ENCODE measurements at places on chromosomes 1 and 21. TPM values are rescaled to one million over a fixed set of nuclear protein-coding genes. Genes with fewer than 3 reads are reported as not detected.

DNA sequence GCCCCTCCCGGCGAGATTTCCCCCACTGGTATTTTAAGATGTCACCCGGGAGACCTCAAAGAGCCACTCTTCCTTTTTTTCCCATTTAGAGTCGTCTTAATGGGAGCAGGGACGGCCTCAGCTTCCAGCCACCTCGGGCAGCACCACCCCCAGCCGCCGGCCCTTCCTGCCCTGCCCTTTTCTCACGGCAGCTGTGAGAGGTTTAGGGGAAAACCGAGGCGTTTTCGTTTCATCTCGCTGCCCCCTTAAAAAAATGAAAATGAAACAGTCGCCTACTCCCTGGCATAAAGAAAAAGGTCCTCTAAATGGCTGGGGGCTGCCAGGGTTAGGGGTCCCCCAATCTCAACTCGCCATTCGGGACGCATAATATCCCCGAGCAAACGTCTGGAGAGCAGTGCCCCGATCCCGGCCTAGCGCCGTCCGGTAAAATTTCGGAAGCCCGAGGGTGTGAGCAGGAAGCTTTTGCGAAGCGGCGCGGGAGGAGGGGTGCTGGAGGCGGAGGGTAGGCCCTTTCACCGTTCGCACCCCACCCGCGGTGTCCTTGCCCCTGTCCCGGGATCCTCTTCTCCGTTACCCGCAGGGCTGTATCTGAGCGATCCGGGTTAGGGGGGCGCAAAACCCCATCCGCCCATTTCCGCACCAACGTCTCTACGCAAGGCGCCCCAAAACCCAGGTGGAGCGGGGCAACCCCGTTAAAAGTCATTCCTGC is 1.2 kb downstream of the RUNX3 start:
- peaks cover 25% of the 10 kb centered on the region for H3K4me1 ChIP-seq
- H3K27ac ChIP-seq: no peak overlapping the region
- DNase-seq: peak; percentile 66
- H3K4me3 ChIP-seq: peak overlapping the region; percentile 37

DNA sequence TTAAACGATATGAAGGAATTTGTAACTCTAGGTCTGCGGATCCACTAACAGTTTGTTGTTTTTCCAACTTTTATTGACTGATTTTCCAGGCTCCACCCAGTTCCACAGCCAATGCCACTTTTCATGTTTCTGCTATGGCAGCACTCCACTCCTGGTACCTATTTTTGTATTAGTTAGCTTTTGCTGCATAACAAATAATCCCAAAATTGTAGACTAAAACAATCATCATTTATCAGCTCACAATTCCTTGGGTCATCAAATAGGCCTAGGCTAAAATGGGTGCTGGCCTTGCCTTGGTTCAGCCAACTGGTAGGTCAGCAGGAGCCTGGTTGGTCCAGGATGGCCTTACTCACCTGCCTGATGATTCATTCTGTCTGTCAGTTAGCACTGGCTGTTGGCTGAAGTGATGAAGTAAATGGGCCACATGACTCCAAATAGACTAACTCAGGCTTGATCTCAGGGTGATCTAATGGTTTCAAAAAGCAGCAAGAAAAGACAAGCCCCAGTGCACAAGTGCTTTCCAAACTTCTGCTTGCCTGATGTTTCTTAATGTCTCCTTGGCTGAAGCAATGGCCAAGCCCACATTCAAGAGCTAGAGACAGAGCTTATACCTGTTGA is 3.2 kb upstream of the C8B start:
- no peak overlapping the region for H3K27ac ChIP-seq
- H3K4me3 ChIP-seq: no peak overlapping the region

- no peaks in the 10 kb centered on the region for H3K36me3 ChIP-seq
- no peak overlapping the region for H3K4me3 ChIP-seq
- H3K27ac ChIP-seq: no peak overlapping the region
- H3K27me3 ChIP-seq: no peaks in the 10 kb centered on the region
- no peak for DNase-seq
Observed at GRCh38 chr1:108896146-108897145, 19.7 kb downstream of the GPSM2 start.

- no peaks in the 10 kb centered on the region for H3K27me3 ChIP-seq
- DNase-seq: no peak
- H3K27ac ChIP-seq: no peak overlapping the region
- H3K4me3 ChIP-seq: no peak overlapping the region
- H3K4me1 ChIP-seq: peaks cover 24% of the 10 kb centered on the region
Observed at GRCh38 chr1:19010503-19010902, 54.0 kb upstream of the IFFO2 start.

- H3K27me3 ChIP-seq: no peaks in the 10 kb centered on the region
- peak; percentile 76 for DNase-seq
- H3K4me3 ChIP-seq: peak overlapping the region; percentile 78
- peak overlapping the region; percentile 95 for H3K27ac ChIP-seq
- peaks cover 33% of the 10 kb centered on the region for H3K4me1 ChIP-seq
Observed at GRCh38 chr1:87330057-87330884, 1.6 kb downstream of the LMO4 start.

- peak; percentile 84 for DNase-seq
- peaks cover 20% of the 10 kb centered on the region for H3K27me3 ChIP-seq
- no peaks in the 10 kb centered on the region for H3K4me1 ChIP-seq
- H3K27ac ChIP-seq: no peak overlapping the region
Observed at GRCh38 chr21:37675202-37675801, 241.0 kb downstream of the KCNJ6 start.

DNA sequence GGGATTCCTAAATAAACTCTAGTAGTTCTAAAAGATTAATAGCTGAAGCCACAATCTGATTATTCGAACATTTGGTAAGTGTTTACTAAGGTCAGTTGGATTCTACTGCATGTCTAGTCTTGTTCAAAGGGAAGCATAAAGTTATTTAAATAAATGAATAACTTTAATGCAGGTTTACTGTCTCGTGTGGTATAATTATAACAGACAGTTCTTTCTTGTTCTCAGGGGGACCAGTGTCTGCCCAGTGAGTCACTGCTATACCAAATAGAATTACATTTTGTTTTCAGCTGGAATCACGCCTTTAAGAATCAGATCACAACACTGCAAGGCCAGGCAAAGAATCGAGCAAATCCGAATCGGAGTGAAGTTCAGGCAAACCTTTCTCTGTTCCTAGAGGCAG is 45.1 kb downstream of the SMG7 start:
- no peaks in the 10 kb centered on the region for H3K27me3 ChIP-seq
- peaks cover 6% of the 10 kb centered on the region for H3K36me3 ChIP-seq
- no peak overlapping the region for H3K27ac ChIP-seq
- H3K4me1 ChIP-seq: no peaks in the 10 kb centered on the region
- no peak for DNase-seq

DNA sequence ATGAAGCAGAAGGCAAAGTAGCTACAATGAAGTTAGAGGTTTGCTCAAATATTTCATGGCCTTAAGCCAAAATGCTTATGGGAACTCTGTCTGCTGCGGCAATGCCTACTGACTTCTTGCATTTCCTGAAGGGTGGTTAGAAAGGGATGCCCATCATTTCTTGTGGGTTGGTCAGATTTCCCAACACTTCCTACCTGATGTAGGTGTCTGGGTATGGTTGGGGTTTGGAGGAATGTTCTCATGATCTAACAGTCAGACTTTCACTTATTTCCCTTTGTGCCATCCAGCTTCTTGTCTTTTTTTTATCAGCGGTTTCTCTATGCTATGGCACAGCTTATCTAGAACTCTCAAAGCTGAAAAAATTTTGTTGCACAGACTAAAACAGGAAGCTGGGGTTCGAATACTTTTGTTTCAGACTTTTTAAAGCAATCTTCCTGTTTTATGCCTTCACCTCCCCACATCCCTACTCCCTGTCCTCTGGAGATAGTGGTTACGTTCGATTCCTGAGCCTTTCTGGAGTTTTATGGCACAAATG is 307.7 kb downstream of the USP25 start:
- no peaks in the 10 kb centered on the region for H3K36me3 ChIP-seq
- DNase-seq: no peak
- H3K4me3 ChIP-seq: no peak overlapping the region
- peaks cover 16% of the 10 kb centered on the region for H3K4me1 ChIP-seq

GRCh38 chr1:206868264-206868663 is 2.8 kb downstream of the IL20 start:
- no peak overlapping the region for H3K27ac ChIP-seq
- no peaks in the 10 kb centered on the region for H3K27me3 ChIP-seq
- no peak overlapping the region for H3K4me3 ChIP-seq
- no peaks in the 10 kb centered on the region for H3K36me3 ChIP-seq
- DNase-seq: no peak

GRCh38 chr1:184866991-184867788 is 107.1 kb downstream of the NIBAN1 start:
- H3K27me3 ChIP-seq: no peaks in the 10 kb centered on the region
- H3K36me3 ChIP-seq: no peaks in the 10 kb centered on the region
- no peak for DNase-seq
- H3K27ac ChIP-seq: no peak overlapping the region
- H3K4me3 ChIP-seq: no peak overlapping the region

- H3K36me3 ChIP-seq: peaks cover 4% of the 10 kb centered on the region
- H3K27ac ChIP-seq: no peak overlapping the region
- peak; percentile 71 for DNase-seq
- H3K4me3 ChIP-seq: peak overlapping the region; percentile 87
- H3K27me3 ChIP-seq: no peaks in the 10 kb centered on the region
Observed at GRCh38 chr1:1891349-1892078, 627 bp upstream of the GNB1 start.

- no peaks in the 10 kb centered on the region for H3K4me1 ChIP-seq
- H3K27me3 ChIP-seq: no peaks in the 10 kb centered on the region
- no peak overlapping the region for H3K4me3 ChIP-seq
- no peak overlapping the region for H3K27ac ChIP-seq
- DNase-seq: no peak
Observed at GRCh38 chr1:24944318-24944717, 14.2 kb upstream of the RUNX3 start.

GRCh38 chr1:109739738-109740614 is 862 bp downstream of the GSTM3 start:
- DNase-seq: peak; percentile 89
- peaks cover 6% of the 10 kb centered on the region for H3K4me1 ChIP-seq
- peaks cover 48% of the 10 kb centered on the region for H3K27me3 ChIP-seq
- no peak overlapping the region for H3K27ac ChIP-seq
- H3K36me3 ChIP-seq: no peaks in the 10 kb centered on the region
- H3K4me3 ChIP-seq: peak overlapping the region; percentile 60

DNA sequence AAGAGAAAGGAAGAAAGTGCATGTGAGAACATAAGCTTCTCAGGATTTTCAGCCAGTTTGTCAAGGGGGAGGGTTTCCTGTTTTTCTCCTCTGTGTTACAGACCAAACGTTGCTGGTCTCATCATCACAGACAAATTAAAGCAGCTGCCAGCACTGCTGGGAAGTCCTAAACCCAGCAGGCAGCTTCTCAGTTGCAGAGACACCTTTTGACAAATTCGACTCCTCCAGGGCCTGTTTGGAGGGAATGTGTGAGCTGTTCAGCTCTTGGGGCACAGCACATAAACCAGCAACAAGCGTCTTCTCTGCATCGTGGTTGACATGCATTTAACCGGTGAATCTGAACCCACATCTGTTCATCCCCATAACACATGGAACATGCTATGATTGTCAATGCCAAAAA is 454.6 kb upstream of the RUNX1 start:
- H3K4me3 ChIP-seq: no peak overlapping the region
- H3K27me3 ChIP-seq: no peaks in the 10 kb centered on the region
- peaks cover 9% of the 10 kb centered on the region for H3K4me1 ChIP-seq

RIMS3 gene
- 17.2 TPM for total RNA-seq

FCGR1A gene
- total RNA-seq: not detected

CHI3L1 gene
- total RNA-seq: 0.95 TPM

EPB41 gene
- total RNA-seq: 211 TPM

HSD3B1 gene
- total RNA-seq: not detected
